ENCODE measurements at places on chromosomes 11 and 22.

DNA sequence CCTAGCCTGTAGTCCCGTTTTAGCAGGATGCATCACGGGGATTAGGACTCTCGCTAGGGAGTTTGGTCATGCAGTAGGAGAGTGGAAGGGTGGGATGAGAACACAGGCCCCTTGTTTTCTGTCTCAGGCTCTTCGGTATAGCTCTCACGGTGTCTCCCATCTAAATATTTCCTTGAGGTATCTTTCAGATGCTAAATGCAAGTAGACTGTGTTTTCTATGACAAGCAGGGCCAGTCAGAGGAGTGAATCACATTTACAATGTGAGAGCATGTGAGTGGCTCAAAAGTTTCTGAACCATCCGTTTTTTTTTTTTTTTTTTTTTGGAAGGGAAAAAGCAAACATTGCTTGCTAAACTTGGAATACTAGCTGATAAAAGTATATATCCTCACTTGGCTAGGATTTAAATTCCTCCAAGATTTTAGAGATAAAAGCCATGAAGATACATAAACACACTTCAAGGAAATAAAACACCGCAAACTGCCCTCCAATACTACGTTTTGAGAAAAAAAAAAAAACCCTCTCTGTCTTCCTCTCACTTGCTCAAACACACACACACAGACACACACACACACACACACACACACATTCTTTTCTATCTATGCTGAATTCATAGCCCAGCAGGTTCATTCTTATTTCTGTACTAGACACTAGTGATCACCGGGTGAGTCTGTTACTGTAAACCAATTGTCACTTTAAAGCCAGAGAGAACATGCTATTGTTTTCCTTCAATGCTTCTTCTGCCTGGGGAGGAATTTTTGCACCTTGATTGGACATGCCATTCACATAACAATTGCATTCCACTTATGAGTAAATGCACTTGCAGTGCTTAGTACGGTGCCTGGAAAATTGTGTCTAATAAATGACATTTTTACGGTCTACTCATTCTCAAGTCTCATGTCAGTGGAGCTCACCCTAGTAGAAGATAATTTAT is 224.6 kb upstream of the CCDC90B start:
- no peak for DNase-seq

- no peak for DNase-seq
Observed at GRCh38 chr22:46272762-46273431, 5.1 kb downstream of the TTC38 start.

DNA sequence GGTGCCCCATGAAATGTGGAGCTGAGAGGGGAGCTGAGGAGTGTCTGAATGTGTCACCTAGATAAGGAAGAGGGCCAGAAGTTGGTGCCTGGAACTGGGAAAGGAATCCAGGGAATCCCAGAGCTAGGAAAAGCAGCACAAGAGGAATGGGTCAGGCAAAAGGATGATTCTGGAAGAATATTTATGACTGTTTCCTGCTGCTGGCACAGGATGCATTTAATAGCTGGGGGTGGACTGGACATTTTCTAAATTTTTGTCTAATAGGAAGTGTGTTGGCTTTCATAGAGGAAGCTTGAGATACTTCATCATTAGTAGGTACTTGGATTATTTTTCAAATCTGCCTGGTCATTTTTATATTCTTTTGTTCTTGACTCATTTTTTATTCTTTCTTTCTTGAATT is 17.4 kb upstream of the MRGPRX2 start:
- DNase-seq, result no peak

DNA sequence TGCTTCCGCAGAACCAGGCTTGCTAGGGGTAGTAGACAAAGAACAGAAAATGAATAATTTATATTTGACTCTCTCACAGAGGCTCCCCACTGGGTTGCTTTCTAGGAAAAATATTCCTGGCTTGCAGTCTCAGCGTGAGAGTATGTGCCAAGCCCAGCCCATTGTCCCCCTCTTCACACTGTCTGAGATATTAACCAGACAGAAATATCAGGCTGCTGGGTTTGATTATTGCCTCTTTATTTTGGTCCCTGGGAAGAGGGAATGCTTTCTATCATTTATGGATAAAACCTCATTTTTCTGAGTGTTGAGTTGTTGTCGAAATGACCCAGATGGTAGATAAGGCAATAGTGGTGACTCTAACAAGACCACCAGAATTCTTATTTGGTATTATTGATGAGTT is 367.9 kb downstream of the METTL15 start:
- DNase-seq, result peak; percentile 81

GRCh38 chr11:112584672-112585071 is 324.0 kb upstream of the PLET1 start:
- no peak for DNase-seq

DNA sequence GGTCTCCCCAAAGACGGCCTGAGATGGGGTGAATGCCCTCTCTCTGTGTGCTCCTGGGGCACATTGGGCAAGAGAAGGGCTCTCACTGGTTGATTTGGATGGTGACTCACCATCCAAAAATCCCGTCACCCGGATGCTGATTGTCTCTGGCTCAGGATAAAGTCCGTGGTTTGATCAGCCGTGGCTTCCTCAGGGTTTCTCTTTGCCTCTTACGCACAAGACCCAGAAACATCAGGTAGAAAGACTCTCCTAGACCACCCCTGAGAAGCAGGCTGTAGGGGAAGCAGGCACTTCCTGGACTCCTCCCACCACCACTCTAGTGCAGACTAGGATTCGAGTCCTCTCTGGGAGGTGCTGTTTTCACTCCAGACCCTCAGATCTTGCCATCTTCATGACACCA is 176.1 kb upstream of the NCAM1 start:
- peak; percentile 63 for DNase-seq

- no peak for DNase-seq
Observed at GRCh38 chr22:45312856-45313255, 3.1 kb downstream of the FAM118A start.

DNA sequence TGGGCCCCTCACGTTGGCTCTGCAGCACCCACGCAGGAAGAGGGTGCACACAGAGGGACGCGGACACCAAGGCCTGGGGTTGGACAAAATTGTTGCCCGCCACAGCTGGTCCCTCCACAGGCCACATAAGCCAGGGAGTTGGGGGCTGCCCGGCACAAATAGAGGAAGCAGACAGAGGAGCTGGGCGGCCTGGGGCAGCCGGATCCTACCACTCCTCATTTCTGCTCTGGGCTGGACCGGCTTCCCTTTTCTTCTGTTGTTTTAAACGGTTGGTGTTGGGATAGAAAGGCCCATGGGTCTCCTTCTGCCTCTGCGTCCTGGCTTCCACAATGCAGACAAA is 36.4 kb upstream of the LINC01488 start:
- no peak for DNase-seq

GRCh38 chr11:1803246-1803645 is 31.5 kb upstream of the SYT8 start:
- no peak for DNase-seq

- no peak for DNase-seq
Observed at GRCh38 chr22:46421267-46421666, 85.8 kb downstream of the TRMU start.

DNA sequence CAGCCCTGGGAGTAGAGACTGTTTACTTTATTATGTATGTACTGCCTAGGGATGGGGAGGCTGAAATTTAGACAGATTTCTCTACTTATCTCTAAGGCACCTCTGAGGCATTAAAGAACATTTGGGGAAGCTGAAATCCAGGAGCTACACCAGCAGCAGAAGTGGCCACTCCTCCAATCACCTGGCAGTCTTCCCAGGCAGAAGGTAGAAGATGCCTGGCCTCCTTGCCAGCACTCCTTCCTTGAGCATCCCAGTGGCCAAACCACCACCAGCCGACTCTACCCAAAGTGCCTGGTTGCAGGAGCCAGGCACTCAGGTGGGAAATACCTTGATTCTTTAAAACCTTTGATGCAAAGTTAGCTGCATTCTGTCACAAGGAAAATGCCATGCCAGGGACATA is 1.9 kb upstream of the FAT3 start:
- no peak for DNase-seq

GRCh38 chr22:25281675-25282345 is 62.4 kb downstream of the CRYBB2 start:
- DNase-seq, result no peak

DNA sequence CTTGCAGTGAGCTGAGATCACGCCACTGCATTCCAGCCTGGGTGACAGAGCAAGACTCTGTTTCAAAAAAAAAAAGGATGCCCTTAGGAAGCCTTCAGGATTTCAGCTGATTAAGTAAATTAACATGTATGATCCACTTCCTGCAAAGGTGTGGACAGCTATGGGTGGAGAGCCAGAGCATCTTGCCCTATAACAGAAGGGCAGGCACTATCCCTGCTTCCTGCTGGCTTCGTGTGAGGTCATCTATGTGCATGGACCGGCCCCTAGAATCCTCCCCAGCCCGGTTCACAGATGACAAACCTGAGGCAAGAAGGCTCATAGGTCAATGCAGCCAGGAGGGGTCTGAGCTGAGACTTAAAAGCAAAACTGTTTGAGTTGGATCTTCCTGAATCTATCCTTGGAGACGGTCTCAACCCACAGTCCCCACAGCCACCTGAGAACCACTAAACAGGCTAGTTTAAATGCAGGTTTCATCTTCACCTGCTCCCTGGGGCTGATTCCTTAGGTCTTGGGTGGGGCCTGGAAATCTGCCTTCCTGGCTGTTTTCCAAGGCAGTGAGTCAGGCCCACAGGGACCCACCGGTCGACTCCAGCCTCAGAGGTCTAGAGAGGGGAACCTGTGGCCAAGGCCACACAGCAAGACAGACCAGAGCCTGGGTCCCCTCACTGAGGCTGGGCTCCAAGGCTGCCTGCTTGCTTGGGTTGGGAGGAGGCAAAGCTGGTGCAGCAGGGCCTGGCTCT is 55.2 kb upstream of the MPEG1 start:
- peak; percentile 2 for DNase-seq

All from fibroblast of skin of scalp (primary cell).